Breast epithelium (tissue), 4 donors: ENCODE measurements at places on chromosomes 4 and X. TPM values are rescaled to one million over a fixed set of nuclear protein-coding genes. Genes with fewer than 3 reads are reported as not detected.

DNA sequence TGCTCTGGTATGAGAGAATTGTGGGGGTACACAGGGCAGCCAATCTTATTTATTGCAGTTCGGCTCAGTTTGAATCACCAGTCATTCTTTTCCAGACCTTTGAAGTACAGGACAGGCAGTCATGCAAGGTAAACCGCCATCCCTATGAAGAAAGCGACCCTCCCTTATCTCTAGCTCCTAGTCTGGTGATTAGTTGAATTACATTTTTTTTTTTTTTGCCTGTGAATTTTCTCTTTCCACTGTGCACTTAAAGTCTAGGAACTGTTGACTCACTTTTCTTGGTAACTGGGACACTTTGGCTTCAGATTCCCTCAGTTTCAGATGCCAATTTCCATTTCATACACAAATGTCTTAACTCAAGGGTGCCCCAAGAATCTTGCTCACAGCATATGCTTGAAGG is 82.4 kb upstream of the FAM9C start:
- DNase-seq = no peak
- no peak overlapping the region for H3K4me3 ChIP-seq
- no peaks in the 10 kb centered on the region for H3K4me1 ChIP-seq
- no peak overlapping the region for H3K27ac ChIP-seq
- no peaks in the 10 kb centered on the region for H3K36me3 ChIP-seq

- no peaks in the 10 kb centered on the region for H3K4me1 ChIP-seq
- no peak overlapping the region for H3K27ac ChIP-seq
- H3K27me3 ChIP-seq = no peaks in the 10 kb centered on the region
- H3K36me3 ChIP-seq = no peaks in the 10 kb centered on the region
- DNase-seq = no peak
- no peak overlapping the region for H3K4me3 ChIP-seq
Observed at GRCh38 chr4:150415213-150415612, 166.7 kb upstream of the MAB21L2 start.

DNA sequence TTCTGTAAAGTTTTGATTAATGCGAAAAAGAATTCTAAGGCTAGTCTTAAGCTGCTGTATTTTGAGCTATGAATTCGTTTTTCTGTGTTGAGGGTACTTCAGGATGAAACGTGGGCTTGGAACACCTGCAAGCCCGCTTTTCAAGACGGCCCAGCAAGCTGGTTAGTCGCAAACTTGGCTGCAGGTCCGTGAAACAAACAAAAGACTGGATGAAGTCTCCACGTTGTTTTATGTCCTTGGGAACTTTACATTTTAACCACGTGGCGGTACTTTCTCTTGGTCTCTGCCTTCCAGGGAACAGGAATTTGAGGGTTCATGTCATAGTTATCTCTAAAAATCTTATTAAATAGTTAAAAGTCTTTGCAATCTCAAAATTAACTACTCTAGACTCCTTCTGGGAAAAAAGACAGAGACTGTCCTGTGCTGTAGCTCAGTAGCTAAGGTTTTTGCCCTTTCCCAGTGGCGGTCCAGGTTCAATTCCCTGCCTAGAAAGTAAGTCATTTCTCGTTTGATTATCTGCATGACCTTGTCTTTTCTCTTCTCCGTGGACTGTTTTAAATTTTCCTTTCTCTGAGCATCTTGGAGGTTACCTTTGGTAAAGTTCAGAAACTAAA is 21.0 kb downstream of the TENM3 start:
- H3K36me3 ChIP-seq = no peaks in the 10 kb centered on the region
- no peaks in the 10 kb centered on the region for H3K4me1 ChIP-seq
- no peak for DNase-seq
- H3K27me3 ChIP-seq = no peaks in the 10 kb centered on the region
- H3K4me3 ChIP-seq = no peak overlapping the region
- H3K27ac ChIP-seq = no peak overlapping the region

DNA sequence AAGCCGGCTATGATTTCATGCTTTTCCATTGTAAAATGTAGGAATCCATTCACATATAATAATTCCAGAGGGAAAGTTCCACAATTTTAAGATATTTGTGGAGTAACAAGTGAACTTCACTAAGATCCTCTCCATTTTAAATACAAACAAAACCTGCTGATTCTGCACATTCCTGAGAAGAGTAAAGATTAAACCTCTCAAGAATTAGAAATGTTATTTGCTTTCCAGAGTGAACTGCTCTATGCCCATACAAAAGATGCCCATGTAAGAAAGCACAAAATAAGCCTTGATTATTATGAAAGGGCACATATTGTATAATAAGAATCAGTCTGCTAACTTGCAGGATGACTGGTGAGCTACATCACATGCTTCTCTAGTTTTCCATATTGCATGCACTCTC is 241.5 kb downstream of the COX18 start:
- no peak overlapping the region for H3K4me3 ChIP-seq
- no peaks in the 10 kb centered on the region for H3K36me3 ChIP-seq
- H3K27me3 ChIP-seq = no peaks in the 10 kb centered on the region
- no peak overlapping the region for H3K27ac ChIP-seq
- H3K4me1 ChIP-seq = no peaks in the 10 kb centered on the region
- DNase-seq = no peak

Gene SPACA5
- total RNA-seq = not detected
